ENCODE measurements at places on chromosomes 6 and 20.
A peak's percentile ranks its signal among the peaks of the same experiment; 100 is the strongest.

DNA sequence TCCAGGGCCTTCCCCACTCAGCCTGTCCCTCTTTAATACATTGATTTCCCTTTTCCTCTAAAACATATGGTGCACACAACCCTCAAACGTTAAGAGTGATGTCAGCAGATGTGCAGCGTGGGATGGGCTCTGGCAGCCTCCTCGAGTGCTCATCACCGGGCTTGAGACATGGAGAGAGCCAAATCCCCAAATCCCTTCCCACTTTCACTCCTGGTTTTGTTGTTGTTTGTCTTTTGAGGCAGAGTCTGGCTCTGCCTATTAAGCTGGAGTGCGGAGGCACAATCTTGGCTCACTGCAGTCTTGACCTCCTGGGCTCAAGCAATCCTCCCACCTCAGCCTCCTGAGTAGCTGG lies 5.8 kb upstream of the PLTP start:
- DNase-seq = no peak

DNA sequence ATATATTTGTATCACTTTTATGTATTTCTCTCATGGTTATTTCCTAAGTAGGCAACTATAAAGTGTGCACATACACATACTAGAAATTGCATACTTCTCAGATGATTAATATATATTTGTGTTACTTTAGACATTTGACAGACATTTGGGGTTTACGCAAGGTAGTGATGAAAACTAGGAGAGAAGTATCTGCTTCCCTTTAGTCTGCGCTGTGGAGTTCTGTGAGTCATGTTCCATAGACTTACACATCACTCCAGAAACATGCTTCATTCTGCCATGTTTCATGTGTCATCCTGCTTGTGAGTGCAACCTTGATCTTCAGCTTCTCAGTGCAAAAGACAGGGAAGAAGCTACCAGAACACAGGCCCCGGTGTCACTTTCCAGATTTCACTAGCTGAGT lies 200.7 kb upstream of the BMP2 start:
- DNase-seq = no peak

DNA sequence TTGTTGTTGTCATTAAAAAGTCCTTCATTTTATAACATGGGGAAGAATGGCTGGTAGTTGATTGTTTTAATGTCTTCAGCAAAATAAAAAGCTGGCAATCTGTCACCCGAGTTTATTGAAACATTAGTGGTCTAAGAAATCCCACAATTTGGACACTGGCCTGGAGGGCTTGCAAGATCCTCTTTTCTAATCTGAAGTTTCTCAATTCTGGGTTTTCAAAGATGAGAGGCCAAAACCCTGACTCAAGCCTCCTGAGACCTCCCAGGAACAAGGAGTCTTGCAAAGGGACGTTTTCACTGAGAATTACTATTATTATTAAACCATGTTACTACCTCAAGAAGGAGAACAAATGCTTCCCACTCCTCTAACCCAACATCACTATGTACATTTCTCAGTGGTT lies 19.5 kb downstream of the MAP1LC3A start:
- DNase-seq = no peak

- peak; percentile 65 for DNase-seq
Measured at GRCh38 chr6:106512048-106512967, 117.0 kb downstream of the RTN4IP1 start.

- no peak for DNase-seq
Measured at GRCh38 chr20:32365564-32365963, 7.4 kb downstream of the ASXL1 start.

DNA sequence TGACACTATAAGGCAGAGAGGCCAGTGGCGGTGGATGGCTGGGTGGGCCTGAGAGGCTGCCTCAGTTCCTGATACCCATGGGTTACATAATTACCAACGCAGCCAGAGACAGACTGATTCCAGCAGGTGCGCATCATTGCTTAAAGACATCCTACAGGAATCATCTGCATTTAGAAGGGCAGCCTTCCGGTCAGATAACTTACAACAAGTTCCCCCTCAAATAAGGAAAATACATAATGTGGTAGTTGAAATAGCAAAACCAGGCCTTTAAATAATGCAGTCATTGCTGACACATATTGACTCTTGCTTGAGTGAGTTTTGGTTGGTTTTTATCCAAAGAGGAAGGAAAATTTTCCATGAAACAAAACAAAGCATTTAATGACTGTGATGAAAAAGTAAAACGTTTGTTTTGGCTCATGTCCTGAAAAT lies 81.9 kb downstream of the SIM1 start:
- DNase-seq = no peak

- DNase-seq = no peak
Measured at GRCh38 chr6:112245511-112246203, 8.7 kb downstream of the LAMA4 start.

GRCh38 chr6:2739335-2739734 lies 11.4 kb downstream of the MYLK4 start:
- no peak for DNase-seq

DNA sequence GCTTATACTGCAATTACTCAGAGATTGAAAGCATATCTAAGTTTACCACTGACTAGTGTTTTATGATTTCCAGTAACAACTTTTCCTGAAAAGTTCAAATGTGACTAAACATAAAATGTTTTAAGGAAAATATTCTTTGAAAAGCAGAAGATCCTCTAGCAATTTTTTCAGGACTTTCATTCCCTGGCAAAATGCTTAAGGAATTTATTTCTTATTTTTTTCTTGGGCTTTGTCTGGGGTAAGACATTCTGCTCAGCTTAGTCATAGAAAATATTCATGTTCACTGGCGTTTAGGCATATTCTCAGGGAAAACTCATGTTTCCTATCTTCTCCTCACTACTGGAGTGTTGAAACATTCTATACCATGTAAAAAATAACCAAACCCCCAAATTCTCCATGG lies 235.3 kb upstream of the CEP162 start:
- no peak for DNase-seq

- no peak for DNase-seq
Measured at GRCh38 chr6:16518265-16518664, 243.0 kb downstream of the ATXN1 start.

DNA sequence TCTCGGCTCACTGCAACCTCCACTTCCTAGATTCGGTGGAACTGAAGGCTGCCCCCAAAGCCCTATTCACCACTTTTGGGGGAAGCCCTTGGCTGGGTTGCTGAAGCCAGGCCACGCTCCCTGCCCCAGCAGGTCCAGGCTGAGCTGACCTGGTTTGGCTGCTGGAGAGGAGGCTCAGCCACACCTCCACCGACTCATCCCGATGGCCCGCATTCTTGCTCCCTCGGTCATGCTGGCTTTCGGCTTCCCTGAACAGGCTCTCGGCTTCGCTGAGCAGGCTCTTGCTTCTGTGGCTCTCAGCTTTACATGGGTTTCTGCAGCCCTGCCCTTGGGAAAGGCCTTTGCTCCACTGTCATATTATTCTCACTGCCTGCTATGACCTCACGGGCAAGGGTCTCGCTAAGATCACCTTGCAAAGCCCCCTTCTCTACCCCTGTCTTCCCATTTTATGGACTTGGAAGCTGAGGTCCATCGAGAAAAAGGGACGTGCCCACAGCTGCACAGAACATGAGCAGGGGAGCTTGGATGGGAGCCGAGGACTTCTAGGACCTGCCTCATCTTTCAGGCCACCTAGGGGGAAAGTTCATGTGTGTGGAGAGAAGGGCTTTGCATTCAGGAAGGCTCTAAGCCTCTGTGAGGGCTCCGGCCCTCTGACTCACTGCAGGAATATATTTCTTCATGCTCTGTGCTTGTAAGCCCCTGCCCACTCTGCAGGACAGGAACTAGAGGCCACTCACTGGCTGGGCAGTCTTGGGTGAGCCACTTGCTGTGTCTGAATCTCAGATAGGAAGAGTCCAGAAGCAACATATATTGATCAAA lies 15.6 kb downstream of the ARHGAP40 start:
- no peak for DNase-seq

DNA sequence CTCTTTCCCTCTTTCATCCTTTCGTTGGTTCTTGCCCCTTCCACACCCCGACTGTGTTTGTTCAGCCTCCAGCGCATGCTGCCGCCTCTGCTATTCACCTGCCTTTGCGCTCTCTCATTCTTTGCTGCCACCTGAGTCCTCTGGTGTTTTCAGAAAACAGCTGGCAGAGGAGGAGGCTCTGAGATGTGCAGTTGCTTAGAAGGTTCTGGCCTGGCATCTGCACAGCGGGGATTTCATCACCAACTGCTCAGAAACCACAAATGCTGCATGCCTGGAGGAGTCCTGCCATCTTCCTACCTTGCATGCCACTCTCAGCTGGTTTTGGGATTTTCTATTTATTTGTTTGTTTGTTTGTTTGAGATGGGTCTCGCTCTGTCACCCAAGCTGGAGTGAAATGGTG lies 39.2 kb upstream of the CLDN20 start:
- no peak for DNase-seq

DNA sequence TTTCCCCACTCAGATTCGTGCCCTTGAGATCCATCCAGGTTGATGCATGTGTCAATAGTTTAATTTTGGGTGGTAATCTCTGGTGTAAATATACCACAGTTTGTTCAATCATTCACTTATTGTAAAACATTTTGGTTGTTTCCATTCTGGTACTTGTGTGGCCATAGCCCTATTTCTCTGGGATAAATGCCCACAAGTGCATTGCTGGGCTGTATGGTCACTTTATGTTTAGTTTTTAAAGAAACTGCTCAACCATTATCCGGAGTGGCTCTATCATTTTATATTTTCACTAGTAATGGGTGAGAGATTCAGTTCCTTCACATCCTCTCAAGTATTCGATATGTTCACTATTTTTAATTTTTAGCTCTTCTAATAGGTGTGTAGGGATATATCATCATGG lies 60.7 kb upstream of the RNF24 start:
- no peak for DNase-seq

GRCh38 chr20:6756693-6757595 lies 10.5 kb upstream of the BMP2 start:
- DNase-seq = no peak

- no peak for DNase-seq
Measured at GRCh38 chr20:57465486-57465885, 59.5 kb downstream of the CTCFL start.

- no peak for DNase-seq
Measured at GRCh38 chr6:4593951-4594350, 182.3 kb upstream of the CDYL start.

DNA sequence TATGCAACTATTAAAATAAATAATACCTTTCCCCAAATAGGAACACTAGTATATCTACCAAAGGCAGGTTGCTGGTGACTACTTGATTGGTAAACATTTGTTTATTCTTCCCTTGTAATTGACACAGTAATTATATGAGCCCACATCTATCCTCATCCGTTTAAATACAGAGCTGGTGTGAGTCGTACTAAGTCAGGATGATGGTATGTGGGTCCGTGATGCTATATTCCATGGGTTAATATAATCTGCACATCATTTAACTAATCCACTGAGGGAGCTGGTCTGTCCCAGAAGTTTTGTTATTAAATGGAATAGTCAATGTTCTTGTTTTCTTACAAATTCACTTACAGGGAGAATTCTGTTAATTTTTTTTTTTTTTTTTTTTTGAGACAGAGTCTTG lies 164.0 kb upstream of the AGPAT4 start:
- no peak for DNase-seq

DNA sequence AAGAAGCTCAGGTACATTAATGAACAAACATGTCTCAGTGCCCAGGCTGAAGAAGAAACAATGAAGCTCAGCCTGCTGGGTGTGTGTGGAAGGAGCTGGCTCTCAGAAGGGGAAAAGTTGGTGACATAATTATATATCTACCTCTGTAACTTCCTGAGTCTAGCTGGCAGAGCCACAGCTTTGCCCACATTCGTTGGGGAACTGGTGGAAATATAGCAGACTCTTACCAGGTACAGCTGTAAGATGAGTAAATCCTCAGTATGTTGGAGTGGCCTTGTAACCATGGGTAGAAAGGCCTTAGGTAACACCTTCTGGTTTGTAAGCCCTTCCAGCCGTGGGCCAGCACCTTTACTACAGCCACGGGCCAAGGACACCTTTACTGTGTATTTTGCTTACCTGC lies 29.9 kb upstream of the PNRC1 start:
- no peak for DNase-seq

DNA sequence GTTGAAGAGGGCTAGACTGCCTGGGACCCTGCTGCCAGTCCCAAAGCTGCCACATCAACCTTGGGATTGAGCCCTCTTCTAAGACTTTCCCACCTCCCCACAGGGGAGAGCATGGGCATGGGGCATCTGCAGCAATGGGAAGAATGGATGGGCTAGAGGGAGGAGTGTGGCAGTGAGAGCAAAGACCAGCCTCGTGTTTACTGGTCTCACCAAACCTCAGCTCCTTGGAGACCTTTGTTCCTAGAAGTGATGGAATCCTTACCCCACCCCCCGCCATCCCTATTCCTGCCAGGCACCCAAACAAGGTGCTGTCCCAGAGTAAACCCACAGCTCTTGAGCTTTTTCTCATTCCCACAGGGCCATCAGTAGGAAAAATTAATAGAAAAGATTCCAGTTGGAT lies 20.0 kb upstream of the ARMC12 start:
- DNase-seq = no peak

DNA sequence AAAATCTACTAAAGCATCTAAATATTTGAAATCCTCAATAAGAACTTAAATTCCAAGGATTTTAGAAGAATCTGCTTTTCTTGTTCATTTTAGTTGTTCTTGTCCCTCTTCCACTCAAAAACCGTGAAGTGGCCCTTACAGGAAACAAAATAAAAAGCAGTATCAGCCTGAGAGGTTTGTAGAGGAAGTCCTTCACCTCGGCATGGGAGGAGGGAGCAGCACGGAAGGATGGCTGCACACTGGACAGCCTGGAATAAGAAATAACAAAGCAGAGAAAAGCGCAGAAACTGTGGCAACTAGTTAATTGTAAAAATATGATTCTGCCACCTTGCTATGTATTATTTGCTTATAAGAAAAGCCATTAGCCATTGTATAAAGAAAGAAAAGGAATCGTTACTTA lies 46.1 kb downstream of the RALGAPA2 start:
- no peak for DNase-seq

GRCh38 chr6:170052991-170053821 lies 237.7 kb downstream of the DLL1 start:
- DNase-seq = no peak

- DNase-seq = no peak
Measured at GRCh38 chr6:70371454-70372105, 41.7 kb upstream of the FAM135A start.

DNA sequence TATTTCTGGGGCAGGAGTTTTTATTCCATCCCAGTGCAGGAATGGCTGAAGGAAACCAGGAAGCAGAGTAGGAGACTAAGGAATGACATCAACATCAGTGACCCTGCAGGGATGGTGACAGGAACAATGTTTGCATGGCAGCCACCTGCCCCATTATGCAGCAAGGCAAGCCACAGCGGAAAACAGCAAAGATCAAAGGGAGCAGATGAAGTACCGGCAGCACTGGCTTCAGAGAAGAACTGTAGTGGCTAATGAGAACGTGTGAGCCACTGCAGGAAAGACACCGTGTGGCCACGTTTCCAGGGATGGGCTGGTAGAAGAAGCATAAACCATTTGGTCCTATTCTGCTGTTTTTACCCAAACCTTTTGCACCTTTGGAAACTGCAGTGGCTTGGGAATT lies 52.9 kb upstream of the TAB2 start:
- DNase-seq = no peak

- DNase-seq = no peak
Measured at GRCh38 chr6:148218542-148219258, 123.9 kb upstream of the SASH1 start.
